ENCODE measurements at places on chromosomes 4 and X.

DNA sequence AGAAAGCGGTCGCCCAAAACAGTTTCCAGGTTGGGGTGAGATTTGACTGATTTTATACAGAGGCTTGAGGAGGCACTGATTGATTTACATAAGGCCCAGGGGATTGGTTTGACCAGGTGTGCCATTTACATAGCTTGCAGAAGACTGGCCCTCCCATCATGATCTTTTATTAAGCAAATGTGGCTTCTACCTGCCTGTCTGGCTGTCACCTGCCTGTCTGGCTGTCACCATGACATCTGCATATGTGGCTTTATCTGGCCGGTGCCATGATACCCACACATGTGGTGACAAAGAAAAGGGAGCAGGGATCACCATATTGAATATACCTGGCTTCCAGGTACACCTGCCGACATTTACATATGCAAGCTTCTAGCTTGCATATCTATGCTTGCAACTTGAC, 17.0 kb upstream of the CDS1 start:
- DNase-seq: no peak

DNA sequence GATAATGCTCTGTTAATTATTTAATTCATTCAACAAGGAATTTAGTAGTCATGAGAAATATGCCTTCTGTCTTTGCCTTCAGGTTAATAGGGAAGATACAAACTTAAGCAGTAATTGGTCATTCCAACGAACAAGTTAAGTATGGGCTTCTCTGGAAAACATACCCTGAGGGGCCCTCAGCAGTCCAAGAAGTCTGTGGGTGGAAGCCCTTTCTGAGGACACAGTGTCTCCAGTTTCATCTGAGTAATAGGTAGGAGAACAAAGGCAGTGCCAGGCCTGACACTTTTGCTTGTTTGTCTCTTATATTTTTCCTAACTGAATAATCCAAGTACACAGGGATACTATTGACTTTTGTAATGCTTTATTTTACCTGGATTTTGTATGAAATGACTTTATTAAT, 262.5 kb downstream of the FBXW7 start:
- no peak for DNase-seq

GRCh38 chr4:121138039-121138825, 25.9 kb downstream of the TNIP3 start:
- DNase-seq: peak; percentile 70

GRCh38 chrX:132090403-132091159, 37.2 kb downstream of the FRMD7 start:
- peak; percentile 6 for DNase-seq

Measured in activated CD4-positive, alpha-beta T cell treated with anti-CD3 and anti-CD28 coated beads for 36 hours (primary cell).